ENCODE measurements at places on chromosomes 7 and 10.
A peak's percentile ranks its signal among the peaks of the same experiment; 100 is the strongest.

GRCh38 chr10:85599081-85599480 lies 767.5 kb downstream of the GRID1 start:
- DNase-seq = no peak

- DNase-seq = no peak
Measured at GRCh38 chr7:117896339-117896738, 23.1 kb upstream of the CTTNBP2 start.

- DNase-seq = no peak
Measured at GRCh38 chr7:25181532-25181931, 46.8 kb downstream of the NPVF start.

DNA sequence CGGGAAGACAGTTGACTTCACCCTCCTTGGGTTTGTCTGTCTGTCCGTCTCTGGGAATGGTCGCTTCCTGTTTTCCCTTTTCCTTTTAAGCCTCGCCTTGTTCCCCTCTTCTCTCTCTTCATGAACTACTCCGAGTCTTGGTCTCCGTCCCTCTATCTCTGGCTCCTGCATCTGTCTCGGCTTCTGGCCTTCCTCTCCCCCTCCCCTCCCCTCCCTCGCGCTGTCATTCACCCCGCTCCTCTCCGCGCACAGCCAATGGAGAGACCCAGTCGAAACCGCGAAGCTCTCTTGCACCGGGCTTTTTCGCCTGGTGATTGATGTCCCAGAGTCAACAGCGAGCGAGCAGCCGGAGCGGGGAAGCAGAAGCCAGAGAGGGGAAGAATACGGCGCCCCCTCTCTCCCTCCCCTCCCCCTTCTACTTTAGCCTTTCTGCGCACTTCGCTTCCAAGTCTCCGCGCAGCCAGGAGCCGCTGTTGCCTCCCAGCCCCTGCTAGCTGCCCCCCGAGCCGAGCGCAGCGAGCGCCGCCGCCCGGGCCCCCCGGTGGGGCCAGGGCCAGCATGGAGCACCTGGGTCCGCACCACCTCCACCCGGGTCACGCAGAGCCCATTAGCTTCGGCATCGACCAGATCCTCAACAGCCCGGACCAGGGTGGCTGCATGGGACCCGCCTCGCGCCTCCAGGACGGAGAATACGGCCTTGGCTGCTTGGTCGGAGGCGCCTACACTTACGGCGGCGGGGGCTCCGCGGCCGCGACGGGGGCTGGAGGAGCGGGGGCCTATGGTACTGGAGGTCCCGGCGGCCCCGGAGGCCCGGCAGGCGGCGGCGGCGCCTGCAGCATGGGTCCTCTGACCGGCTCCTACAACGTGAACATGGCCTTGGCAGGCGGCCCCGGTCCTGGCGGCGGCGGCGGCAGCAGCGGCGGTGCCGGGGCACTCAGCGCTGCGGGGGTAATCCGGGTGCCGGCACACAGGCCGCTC lies at the start of gene TLX1:
Gene TLX1 (plus strand): TSS at position 317 of the 978 bp plus-strand sequence. CDS start 242 bp downstream, at position 559.
- no peak for DNase-seq

DNA sequence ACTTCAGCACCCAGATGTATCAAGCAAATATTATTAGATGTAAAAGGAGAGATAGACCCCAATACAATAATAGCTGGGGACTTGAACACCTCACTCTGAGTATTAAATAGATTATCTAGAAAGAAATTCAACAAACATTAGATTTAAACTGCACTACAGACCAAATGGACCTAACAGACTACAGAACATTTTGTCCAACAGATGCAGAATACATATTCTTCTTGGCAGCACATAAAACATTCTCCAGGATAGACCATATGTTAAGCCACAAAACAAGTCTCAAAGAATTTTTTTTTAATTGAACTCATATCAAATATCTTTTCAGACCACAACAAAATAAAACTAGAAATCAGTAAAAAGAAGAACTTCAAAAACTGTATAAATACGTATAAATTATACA lies 130.4 kb downstream of the MTERF1 start:
- no peak for DNase-seq

- DNase-seq = peak; percentile 68
Measured at GRCh38 chr7:147153571-147153970, 1037.0 kb downstream of the CNTNAP2 start.

- DNase-seq = no peak
Measured at GRCh38 chr10:32148864-32149251, 92.6 kb upstream of the KIF5B start.

GRCh38 chr10:69270990-69271389 lies 7.3 kb upstream of the HK1 start:
- DNase-seq = no peak

GRCh38 chr7:15764851-15765382 lies 78.4 kb upstream of the MEOX2 start:
- DNase-seq = no peak

- DNase-seq = no peak
Measured at GRCh38 chr10:16529853-16530252, 8.2 kb upstream of the C1QL3 start.

- DNase-seq = no peak
Measured at GRCh38 chr10:119896061-119896655, 3.6 kb downstream of the SEC23IP start.

- DNase-seq = no peak
Measured at GRCh38 chr7:93921607-93922566, at the start of gene GNG11. GNG11 (plus strand) TSS chr7:93921735; CDS start chr7:93922138, 403 bp downstream.

DNA sequence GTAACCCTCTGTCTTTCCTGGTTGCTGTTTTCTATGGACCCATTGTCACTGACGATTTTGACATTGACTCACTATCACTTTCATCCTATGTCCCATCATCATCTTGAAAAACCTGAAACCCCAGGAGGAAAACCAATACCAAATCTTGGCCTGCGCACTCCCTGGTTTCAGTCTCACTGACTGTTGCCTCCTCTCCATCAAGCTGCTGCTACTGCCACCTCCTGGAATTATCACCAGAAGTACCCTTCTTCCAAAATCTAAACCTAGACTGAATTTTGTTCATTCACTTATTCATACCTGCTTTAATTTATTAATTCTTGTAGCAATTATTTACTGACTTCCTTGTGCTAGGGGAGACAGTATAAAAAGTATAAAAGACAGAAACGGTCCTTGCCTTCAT lies 44.5 kb upstream of the ACBD5 start:
- peak; percentile 27 for DNase-seq

DNA sequence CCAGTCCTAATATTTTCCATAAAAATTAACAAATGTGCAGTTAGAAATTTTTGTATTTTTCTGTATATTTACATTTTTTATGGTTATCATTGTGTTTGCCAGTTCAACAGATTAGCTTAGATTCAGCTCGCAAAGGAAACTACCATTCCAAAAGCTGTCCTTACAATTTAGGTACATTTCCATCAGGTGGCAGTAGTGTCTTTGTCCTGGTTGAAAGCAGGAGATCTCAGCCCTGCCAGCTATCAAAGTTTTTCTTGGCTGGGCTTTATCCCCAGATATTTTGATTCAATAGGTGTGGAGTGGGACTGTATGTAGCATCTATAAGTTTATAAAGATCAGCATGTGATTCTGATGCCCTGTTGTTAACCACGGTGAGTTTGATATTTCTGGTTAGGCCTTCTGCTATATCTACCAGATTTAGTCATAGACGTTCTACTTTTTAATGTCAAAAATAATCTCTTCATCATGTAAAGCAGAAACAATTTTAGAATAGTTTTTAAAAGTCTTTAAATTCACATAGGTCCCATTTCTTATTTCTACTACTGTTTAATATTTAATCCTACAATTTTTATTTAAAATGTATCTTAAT lies 15.5 kb upstream of the ICA1 start:
- peak; percentile 28 for DNase-seq

GRCh38 chr7:2698581-2699288 lies 10.7 kb downstream of the AMZ1 start:
- peak; percentile 27 for DNase-seq

DNA sequence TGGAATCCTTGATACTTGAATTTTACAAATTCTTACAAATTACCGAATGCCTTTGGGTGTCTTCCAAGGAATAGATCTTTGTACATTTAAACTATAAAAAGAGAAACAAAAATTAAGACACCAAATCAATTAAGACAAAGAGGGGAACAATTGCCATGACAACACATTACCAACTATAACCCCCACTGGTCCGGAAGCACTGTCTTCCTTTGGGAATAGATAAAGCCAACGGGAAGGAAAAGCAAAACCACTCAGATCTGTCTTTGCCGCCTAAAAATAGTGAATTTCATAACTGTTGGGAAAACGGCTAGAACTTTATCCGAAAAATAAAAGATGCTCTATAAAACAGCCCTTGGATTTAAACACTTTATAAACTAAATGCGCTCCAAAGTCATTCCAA lies 37.4 kb downstream of the GRB10 start:
- no peak for DNase-seq

DNA sequence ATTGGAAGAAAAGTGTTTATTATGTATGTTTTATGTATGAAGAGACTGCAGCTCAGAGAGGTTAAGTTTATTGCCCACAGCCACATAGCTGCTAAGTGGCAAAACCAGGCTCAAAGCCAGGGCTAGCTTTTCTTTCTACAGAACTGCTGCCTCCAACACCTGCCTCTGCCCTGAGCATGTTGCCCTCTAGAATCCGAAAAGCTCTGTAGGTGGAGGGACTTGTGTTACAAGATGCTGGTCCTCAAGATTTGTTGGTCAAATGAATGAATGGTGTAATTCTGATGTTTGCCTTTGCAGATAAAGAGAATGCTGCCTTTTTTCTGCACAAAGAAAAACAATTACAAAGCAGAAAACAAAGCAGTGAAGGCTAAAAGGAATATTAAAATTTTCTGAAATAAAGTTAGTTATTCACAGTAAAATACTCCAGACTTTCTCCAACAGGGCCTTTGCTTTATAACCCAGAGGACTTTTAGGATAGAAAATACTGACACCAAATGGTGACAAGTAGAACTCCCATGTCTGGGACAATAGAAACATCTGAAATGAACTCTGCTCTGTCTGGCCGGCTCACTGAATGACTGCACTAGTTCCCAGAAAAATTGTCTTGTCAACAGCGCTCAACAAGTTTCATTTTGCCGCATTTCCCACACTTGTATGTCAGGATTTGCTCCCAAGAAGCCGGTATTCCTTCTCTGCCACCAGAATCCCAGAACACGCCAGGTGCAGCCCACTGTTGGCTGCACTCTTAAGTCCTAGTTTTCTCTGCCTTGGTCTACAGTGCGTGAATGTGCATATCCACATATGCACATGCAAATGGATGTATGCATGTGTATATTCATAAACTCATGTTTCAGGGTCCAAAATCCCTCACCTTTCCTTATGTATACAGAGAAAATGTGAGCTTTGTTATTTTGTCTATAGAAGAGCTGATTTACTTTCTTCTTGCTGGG lies 11.0 kb upstream of the DNTT start:
- DNase-seq = peak; percentile 50

DNA sequence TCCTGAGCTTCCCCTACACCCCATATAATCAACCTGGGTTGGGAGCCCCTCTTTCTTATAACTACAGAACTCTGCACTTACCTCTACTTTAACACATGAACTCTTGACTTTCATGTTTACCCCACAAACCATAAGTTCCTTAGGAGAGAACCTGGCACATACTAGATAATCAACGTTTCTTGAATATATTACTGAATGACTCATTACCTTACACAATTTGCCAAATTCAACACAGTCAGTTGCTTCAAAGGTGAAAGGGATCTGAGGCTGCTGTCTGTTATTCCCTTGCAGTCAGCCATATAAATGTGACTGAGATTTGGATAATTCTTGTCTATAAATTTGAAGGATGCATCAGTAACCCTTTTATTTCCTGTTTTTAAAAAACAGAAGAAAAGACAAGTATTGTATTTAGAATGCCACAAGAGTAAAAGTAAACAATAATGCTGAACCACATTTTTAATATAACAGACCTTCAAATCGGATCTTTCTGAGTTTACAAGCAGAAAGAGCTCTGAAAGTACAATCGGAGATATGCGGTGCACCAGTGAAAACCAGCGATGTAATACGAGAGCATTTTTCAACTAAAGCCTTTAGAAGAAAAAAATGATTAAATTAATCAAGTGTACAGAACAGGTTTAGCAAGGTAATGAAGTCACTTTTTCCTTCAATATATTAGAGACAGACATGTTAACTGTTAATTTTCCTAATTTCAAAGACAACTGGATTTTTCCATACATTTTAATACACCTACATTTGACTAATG lies 29.5 kb upstream of the LRRC17 start:
- DNase-seq = no peak

- DNase-seq = no peak
Measured at GRCh38 chr10:84159076-84159685, 14.4 kb upstream of the GPR15LG start.

DNA sequence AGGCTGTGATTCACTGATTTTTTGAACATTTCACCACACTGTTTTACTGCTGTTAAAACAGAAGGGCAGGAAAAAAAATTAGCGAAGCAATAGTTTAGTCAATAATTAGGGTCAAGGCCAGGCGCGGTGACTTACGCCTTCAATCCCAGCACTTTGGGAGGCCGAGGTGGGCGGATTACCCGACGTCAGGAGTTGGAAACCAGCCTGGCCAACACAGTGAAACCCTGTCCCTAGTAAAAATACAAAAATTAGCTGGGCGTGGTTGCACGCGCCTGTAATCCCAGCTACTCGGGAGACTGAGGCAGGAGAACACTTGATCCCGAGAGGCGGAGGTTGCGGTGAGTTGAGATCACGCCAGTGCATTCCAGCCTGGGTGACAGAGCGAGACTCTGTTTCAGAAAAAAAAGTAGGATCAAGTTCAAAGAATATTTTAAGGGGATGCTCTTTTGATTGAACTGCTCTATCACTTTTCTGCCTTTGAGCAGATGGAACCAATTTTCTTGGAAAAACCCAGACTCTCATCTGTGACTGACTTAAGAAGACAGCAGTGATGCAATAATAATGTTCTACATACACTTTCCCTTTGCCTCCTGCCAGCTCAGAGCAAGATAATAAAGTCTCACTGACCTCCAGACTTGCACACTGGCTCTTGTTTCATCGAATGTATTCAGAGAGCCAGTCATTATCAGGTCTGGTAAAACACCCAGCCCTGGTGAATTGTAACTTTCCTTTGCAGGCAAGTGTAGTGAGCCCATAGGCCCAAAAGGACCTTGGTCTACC lies 1.6 kb upstream of the PPA1 start:
- DNase-seq = no peak

Data from RPMI8226 (cell line).